ENCODE measurements at places on chromosomes 3 and 15.

- DNase-seq, result no peak
Observed at GRCh38 chr3:118537454-118537853, 497.2 kb downstream of the IGSF11 start.

GRCh38 chr3:67646586-67647234 is 7.7 kb downstream of the SUCLG2 start:
- no peak for DNase-seq

DNA sequence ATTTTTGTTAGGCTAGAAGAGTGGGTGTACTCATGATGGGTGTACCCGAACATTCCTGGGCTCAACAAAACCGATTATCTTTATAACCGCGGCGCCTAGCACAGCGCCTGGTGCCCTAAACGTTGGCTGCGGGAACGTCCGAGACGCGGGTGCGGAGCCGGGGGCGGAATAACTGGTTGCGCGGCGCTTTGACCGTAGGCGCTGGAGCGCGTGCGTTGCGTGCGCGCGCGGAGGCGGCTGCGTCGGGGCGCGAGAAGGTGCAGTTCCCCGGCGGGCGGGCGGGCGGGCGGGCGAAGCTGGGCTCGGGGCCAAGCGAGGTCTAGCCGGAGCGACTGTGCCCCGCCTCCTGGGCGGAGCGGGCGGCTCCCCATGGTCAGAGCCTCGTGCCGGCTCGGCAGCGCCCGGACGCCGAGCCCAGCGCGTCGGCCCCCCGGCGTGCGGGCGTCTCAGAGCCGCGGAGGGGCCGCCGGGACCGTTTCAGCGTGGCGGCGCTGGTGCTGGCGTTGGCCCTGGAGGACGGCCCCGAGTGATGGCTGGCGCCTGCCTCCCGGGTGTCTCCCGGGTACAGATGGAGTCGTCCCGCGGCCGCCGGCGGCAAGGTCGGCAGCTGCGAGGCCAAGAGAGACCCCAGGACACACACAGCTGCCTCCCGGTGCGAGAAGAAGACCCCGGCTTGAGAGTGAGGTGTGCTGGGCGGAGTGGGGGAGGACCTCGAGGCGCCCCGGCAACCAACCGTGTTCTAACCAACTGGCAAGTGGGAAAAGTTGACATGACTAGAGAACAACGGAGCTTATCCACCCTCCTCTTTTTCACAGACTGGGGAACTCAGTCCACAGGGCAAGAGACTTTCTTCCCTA is at the start of gene PLAAT1:
TSS of gene PLAAT1 (plus strand) at position 373 of the 857 bp plus-strand sequence. CDS start 14,429 bp downstream, outside the sequence.
- DNase-seq, result peak; percentile 73

- no peak for DNase-seq
Observed at GRCh38 chr3:152245498-152246170, 23.1 kb upstream of the MBNL1 start.

DNA sequence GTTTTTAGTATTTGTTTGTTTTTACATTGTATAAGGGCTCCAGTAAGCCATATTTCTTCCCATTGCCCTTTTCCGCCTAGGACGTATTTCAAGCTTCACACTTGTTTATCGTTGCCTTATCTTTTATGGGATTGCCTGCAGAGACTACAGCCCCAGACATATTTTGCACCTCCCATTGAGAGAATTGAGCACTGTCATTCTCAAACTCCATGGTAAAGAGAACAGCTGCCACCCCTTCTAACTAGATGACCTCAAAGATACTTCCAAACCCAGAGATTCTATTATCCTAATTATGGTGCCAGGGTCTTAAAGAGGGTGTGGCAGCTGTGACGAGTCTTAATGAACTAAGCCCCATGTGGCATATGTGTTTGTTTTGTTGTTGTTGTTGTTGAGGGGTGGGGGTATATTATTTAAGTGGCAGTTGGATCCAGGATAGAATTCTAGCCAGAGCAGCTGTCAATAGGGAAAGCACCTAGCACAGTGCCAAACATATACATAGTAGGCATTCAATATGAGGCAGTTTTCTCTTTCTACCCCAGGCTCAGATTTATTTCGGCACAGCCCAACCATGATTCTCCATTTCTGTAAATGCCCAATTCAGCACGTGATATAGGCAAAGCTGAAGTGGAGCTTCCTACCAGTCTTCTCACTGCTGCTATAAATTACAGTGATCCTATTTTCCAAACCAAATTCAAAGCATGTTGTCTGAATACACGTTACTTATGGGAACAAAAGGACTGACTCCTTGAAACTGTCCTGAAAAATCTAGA is 932 bp upstream of the TP53BP1 start:
- no peak for DNase-seq

DNA sequence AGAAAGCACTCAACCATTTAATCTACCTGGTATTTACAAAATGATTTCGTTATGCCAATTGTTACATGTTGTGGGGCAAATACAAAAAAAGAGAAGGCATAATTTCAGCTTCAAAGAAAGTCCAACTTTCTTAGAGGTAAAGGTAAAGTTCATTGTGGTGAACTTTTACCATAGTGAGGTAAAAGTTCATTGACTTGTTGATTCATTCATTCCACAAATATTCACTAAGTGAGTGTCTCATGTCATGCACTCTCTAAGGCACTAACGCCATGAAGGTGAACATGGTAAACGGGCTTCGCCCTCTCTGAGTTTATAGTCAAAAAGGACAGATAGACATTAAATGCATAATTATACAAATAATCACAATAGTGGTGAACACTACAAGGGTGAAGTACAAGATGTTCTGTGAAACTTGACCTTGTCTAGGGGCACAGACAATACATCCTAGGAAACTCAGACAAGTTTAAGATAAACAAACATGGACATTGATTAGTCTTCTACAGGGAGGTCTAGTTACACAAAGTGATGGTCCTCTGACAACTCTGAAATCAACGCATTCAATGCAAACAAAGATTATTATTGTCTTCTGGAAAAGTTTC is 378.6 kb downstream of the MAGI1 start:
- no peak for DNase-seq

GRCh38 chr3:163438760-163439159 is 1639.5 kb downstream of the SI start:
- DNase-seq, result no peak

- no peak for DNase-seq
Observed at GRCh38 chr3:150169330-150169940, 198.7 kb upstream of the PFN2 start.

DNA sequence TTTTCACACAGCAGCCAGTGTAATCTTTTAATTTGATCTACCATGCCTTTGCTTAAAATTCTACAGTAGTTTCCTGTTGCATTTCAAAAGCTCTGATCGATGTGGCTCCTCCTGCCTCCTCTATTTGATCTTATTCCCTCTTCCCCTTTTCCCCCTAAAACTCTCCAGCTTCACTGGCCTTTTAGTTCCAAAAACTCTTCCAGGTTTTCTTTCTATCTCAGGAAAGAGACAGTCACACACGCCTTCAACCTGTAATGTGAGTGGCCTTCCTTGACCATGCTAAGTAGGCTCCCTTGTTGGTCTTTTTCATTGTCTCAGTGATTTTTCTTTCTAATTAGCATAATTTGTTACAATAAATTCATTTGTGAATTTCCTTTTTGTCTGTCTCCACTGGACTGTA is 985 bp downstream of the TEX9 start:
- DNase-seq, result no peak

GRCh38 chr15:63296195-63296594 is 18.8 kb downstream of the APH1B start:
- no peak for DNase-seq

- DNase-seq, result no peak
Observed at GRCh38 chr15:20659265-20659664, 117.7 kb upstream of the GOLGA6L6 start.

- DNase-seq, result no peak
Observed at GRCh38 chr3:149382101-149382467, 4.6 kb upstream of the TM4SF1 start.

DNA sequence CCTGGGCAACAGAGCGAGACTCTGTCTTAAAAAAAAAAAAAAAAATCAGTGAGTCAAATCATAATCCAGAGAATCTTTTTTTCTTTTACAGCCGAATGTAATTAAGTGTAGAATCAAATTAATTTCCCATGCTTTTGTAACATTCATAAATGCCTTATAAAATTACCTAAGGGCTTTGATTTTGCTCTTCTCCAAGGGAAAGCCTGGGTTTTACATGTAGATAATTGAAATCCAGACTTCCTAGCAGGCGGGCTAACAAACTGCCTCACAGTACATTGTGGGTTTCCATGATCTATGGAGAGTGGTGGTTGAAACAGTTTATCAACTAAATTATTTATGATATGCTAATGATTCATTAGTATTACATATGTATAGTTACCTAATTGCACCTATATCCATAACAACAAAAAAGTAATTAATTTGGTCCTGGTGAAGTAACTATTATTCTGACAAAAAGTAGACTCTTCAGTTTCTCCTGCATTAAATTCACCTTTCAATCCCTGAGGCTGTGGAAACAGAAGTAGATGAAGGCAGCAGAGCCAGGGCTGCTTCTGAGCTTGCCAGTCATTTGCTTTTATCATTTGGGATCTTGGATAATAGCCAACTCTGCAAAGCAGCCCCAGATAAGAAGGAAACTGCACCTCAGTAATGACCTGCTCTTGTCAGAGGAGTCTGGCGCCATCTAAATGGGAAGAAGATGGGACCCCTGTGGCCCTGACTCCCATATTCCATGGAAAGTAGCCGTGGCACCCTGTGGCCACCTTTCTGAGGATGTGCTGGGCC is 9.5 kb downstream of the CCR9 start:
- no peak for DNase-seq

DNA sequence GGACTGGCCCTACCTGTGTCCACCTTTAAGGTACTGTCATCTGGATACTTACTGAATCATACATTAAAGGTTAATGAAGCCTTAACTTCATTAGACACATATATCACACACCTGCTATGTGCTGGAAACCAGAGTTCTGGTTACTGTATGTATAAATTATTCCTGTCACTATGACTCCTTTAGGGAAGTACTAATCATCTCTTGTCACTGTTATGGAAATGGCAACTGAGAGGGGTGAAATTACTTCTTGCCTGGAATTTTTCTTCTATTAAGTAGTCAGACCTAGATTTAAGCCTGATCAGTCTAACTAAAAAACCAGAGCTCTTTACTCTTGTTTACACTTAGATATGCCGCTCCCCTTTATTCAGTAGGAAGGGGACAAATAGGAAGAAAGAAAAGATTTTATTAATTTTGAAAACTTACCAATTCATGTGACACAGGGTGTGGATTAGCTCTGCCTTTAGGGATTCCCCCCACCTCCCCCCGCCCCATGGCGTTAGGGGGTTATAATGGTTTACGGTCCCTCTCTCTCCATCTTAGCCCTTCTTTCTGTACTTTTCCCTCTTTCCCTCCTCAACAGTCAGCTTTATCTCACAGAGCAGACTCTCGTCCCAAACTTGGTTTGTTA is 152.5 kb downstream of the KLHL25 start:
- DNase-seq, result no peak

GRCh38 chr3:124395584-124396338 is 334.5 kb upstream of the UMPS start:
- DNase-seq, result no peak

DNA sequence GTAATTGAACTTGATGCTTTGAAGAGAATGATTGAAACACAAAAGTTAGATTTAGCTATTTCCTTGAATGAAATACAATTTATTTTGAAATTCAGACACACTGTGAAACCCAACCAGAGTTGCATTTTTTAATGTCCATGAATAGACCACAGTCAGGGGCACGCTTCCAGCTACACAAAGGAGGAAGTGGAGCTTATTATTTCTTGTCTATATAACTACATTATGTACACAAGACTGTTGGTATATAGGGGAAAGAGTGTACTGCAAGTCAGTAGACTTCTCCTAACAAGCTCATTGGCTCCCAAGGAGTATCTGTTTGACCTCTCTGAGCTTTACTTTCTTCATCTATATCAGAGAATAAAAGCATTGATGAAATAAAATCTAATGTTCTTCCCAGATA is 326.2 kb downstream of the RYR3 start:
- DNase-seq, result no peak

GRCh38 chr3:148757238-148758215 is 59.8 kb downstream of the AGTR1 start:
- DNase-seq, result no peak

DNA sequence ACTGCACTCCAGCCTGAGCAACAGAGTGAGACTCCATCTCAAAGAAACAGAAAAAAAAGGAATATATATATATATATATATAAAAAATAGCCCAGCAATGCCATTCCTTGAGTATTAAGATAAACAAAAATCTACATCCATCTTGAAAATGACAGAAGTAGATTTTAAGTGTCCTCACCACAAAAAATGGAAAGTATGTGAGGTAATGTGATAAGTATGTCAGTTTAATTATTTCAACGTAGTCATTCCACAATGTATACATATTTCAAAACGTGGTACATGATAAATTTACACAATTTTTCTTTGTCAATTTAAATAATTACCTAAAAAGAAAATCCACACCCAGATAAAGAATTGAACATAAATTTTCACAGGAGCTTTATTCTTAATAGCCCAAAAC is 54.9 kb downstream of the HCN4 start:
- DNase-seq, result no peak

- no peak for DNase-seq
Observed at GRCh38 chr3:119073258-119074001, 38.8 kb upstream of the IGSF11 start.

GRCh38 chr3:11835028-11835639 is 11.6 kb downstream of the TAMM41 start:
- no peak for DNase-seq

DNA sequence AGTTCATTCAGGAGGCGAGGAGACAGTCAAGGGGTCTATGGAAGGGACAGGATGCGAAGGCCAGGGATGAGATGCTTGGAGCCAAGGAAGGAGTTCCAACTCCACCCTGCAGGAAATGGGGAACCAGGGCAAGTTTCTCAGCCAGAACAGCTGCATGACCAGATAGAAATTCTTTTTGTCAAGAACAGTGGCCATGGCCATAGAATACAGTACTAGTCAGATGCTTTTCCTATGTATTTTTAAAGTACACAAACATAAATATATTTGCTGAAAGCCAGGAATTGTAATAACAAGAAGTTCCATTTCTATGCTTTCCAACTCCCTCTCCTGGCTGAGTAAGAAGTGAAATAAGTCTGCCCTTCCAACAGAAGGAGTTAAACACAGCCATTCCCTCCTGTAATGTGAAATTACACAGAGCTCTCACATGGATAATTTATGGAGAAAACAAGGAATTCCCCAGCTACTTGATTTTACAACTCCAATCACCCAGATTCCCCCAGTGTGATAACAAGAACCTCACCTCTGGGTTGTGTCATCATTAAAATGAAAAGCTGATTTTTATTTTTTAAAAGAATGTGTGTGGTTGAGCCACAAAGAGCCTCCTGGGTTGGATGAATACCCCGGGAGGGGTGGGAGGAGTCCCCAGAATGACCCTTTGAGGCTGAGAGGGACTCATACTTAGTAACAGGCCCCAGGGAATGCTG is 124.6 kb upstream of the ARHGEF3 start:
- no peak for DNase-seq

DNA sequence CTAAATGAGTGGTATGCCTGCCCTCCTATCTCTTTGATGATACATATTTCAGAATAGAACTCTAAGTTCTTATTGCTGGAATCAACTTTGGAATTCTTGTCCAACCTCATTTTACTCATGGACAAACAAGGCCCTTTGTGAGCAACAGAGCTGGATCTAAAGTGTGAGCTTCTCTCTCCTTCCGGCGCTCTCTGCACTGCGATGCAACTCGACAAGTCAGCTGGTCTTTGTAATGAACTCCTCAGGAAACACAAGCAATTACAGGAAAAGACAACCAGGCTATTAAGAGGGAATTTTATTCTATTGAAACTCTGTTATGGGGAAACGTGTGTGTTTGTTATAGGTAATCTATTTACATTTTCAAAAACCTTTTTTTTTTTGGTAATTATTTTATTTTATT is 20.3 kb upstream of the NRROS start:
- DNase-seq, result no peak
